ENCODE measurements at places on chromosomes 6 and 20.

GRCh38 chr20:42986143-42986773, 203.4 kb downstream of the PTPRT start:
- no peak for DNase-seq

- no peak for DNase-seq
Observed at GRCh38 chr6:14758421-14759081, 487.3 kb upstream of the JARID2 start.

DNA sequence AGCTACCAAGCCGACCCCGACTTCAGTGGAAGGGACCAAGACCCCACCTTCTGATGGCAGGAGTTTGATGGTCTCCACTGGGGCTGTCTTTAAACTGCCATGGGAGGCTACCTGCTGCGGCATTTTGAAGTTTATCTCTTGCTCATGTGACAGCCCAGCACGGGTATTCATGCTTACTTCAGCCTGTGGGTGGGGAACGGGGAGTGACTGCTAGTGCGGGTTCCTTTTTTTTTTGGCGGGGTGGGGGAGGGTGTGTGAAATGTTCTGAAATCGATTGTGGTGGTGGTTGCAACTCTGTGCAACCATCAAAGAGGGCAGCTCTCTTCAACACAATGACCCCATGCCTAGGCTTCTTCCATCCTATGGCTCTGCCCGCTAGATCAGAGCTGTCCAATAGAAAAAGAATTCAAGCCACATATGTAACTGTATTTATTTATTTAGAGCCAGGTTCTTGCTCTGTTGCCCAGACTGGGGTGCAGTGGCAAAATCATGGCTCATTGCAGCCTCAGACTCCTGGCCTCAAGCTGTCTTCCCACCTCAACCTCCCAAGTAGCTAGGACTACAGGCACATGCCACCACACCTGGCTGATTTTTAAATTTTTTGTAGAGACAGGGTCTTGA, 53.7 kb downstream of the PPP1R16B start:
- DNase-seq = no peak

DNA sequence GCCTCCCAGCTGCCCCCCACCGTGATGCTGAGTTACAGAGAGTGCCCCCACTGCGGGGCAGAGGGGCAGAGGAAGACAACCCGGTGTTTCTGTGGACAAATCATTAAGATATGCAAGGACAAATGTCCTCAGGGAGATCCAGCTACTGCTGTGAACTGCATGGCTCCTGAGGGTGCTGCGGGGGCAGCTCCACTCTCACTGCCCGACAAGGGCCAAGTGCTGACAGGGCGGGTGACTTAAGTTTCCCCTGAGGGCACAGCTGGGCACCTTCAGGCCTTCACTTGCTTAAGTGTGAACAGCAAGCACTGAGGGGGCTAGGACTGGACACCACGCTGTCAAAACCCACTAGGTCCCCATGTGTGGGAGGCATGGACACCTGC, 26.2 kb upstream of the TCFL5 start:
- DNase-seq = no peak

DNA sequence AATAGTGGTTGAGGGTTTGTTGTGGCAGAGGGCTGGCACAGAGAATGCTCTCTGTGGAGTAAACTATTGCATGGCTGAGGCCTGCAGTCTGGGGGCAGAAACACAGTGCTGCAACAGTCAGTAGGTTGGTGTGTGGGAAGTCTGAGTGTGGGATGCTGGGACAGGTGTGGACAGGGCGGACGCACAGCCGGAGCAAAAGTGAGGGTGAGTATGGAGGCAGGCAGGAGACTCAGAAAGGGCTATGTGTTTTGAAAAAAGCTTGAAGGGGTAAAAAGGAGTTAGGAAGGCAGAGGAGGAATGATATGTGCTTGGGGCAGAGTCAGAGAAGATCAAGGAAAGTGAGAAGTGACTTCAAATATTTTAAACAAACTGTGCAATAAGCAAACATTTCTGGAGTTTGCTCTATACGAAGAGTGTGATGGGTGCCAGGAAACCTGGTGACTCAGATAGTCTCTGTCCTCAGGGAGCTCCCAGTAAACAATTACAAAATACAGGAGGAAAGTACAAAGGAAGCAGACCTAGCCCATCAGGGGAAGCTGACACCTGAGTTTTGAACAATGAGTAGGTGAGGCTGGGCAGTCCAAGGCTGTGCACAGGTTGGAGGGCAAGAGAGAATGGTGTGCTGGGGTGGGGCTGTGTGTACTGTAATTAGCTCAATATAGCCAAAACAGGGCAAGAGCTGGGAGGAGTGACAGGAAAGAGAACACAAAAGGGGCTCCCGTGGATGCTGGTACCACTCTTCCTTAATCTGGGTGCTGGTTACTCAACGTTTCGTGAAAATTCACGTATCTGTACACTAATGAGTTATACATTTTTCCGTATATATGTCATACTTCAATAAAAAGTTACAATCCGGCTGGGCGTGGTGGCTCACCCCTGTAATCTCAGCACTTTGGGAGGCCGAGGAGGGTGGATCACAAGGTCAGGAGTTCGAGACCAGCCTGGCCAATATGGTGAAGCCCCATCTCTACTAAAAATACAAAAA, 55.2 kb downstream of the PIGU start:
- DNase-seq = no peak

DNA sequence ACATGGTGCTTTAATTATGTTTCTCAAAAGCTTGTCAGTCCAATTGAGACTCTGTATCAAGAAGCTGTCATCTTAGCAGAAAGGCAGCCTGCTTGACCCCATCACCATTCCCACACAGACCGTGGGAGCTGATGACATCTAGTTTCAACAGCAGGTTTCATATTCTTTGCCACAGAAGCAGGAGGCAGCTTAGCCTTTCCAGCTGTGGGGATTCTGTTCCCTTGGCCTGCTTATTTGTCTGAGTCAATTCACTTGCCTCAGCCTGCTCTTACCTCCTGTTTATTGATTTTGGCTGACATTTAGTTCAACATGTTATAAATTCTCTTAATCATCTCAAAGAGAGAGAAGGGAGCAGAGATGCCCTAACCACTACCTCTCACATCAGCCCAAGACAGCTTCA, 527.7 kb downstream of the ADGRB3 start:
- DNase-seq = no peak

DNA sequence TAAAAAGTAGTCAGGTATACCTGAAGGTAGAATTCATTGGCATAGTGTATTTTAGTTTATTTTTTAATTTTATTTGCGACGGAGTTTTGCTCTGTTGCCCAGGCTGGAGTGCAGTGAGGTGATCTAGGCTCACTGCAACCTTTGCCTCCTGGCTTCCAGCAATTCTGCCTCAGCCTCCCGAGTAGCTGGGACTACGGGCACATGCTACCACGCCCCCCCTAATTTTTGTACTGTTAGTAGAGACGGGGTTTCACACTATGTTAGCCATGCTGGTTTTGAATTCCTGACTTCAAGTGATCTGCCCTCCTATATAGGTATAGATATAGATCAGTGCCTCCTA, 102.8 kb upstream of the PRSS16 start:
- no peak for DNase-seq

DNA sequence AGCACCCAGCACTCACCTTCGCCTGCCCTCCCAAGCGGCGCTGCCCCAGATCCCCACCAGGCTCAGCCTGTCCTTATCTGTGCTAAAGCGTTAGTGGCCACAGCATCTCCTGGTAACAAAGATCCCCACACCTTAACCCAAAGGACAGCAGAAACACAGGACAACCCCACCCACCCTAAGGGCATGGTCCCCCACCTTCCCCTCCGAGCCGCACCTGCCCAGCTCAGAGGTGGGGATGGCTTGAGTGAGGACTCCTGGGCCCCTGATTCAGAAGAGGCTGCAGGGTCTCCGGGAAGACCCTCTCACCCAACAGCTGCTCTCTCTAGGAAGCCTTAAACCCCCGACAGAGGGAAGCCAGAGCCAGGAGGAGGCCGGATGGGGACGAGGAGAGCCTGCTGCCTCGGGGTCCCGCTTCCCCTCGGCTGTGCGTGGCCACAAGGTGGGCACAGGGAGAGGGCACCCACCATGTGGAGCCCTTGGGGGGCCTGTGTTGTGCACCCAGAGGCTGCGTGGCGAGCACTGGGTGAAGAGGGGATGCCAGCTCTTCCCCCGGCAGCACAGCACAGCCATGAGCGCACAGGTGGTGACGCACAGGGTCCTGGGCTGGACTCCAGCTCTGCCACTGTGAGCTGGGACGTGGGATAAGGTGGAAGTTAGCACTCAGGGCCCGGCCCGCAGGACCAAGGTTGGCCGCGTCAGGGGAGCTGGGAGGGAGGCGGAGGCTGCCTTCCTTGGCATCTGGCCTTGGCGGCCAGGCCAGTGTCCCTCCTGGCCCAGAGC, 31.9 kb upstream of the MRGBP start:
- no peak for DNase-seq

GRCh38 chr6:89045011-89045387, 35.6 kb upstream of the PNRC1 start:
- DNase-seq = no peak

DNA sequence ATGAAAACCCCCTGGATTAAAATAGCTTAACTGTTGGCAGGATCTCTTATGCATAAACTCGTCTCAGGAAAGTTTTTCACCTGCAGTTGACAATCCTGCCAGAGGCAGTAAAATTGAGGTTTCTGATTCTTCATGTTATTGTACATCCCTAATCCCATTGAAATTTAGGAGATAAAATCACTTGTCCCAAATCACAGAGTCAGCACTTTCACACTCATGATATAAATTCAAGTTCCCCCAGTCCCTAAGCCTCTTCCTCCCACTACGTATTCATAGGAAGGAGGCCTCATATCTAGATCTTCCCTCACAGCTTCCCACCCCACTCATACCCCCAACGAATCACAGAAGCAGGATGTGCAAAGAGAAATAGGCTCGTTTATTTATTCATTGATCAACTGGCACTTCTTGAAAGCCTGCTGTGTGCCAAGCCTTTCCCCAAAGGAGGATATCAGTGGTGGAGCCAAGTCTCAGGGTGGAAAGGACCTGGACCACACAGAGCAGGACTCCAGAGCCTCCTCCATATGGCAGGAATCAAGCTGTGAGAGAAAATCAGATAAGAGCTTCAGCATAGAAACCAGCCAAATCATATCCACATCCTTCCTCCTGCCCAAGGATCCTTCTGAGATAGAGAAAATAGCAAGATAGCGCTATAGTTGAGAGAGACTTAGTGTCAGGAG, 2.3 kb downstream of the SLPI start:
- no peak for DNase-seq

DNA sequence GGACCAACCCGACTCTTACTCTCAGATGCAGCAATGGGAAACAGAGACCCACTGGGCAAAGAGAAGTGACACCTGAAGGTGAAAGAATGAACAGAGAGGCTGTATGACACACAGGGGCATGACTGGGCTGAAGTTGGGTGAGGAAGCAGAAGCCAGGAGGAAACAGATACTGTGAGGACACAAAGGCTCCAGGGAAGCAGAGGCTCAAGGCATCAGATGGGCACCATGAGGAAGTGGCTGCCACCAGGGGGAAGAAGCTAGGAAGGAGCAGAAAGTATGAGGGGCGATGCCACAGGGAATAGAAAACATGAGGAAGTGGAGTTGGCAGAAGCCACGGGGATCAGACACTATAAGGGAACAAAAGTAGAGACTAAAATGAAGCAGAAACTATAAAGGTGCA, 30.9 kb upstream of the OCSTAMP start:
- no peak for DNase-seq

DNA sequence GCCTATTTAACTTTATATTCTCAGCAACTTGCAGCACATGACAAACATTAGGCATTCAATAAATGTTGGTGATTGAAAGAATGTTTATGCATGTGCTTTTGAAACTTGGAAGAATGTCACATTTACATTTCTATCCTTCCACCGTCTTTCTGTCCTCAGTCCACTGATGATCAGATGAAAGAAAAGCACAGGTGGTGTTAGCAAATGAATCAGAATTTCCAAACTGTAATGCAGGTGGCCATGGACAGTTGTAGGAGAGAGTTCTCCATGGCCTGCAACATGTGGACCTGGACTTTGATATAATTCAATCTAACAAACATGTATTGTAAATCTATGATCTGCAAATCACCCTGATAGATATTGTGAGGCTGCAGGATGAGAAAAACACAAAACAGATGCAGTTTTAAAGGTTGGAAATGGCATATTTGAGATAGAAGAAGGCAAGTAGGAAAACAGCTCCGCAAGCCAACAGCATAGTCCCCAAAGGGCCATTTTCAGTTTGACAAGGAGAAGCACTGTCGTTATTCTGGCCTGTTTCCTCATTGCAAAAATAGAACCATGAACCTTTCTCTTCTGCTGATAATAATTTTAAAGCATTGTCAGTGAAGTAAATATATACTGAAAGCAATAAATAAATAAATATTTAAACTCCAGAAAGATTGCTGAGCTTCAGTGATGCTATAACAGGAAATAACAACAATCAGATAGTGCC, 119.4 kb downstream of the AIG1 start:
- no peak for DNase-seq

GRCh38 chr6:37524025-37524969, 24.6 kb upstream of the CCDC167 start:
- no peak for DNase-seq

DNA sequence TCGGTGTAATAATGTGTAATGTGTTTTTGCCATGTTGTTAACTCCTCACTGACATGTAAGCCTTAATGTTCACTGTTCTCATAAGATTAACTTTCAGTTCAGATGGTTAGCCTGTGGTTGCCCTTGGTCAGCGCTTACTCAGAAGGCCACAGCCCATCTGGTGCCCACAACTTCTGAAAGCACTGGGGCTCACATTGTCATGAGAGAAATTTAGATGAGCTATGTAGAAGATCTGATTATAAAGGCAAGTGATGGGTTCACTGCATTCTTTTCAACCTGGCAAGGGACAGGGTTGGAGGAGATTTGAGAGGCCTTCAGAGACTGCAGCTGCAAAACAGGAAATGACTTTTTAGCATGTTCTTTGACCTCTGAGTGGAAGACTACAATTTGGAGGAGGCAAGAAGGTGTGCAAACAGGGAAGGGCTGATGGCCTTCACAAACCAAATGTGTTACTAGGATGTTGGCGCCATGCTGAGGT, 242.3 kb upstream of the SUPT3H start:
- no peak for DNase-seq

DNA sequence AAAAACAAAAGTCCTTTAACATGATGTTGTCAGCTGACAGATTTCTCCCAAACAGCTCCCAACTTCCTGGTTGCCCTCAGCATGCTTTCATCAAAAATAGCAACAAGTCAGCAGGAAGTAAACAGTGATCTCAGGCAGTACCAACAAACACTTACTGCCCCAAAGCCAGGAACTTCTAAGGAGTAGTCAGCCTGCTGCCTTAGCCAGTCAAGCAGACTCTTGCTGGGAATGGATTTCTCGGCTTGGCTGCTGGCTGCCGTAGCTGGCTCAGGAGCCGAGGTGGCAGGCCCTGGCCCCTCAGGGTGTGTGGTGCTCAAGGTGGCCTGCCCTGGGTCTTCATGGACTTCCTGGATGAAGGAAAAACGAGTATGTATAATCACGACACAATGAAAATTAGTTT, 46.6 kb upstream of the EMILIN3 start:
- DNase-seq = no peak

GRCh38 chr6:81105998-81106397, 646.5 kb downstream of the TENT5A start:
- no peak for DNase-seq

Measured in left kidney (tissue), 8 donors.